ENCODE measurements at places on chromosomes 7 and 10.

GRCh38 chr10:79982362-79982800 is 33.5 kb upstream of the SFTPD start:
- no peak for DNase-seq

DNA sequence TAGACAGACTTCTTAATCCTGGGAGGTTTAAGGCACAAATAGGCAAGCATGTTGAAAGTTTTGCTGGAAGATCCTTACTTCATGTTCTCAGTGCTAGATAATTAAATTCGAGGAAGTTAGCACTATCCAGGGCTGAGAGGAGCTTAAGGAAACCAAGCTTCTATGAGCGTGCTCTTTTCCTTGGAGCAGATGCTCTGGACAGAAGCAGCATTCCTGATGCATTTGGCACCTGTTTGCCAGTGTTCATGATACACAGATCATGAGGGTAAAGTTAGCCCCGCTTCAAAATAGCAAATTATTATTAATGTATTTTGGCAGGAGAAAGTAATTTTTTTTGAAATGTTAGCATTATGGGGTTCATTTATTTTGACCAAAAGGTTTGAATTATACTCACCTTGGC is 9.4 kb downstream of the HDAC9 start:
- DNase-seq: no peak

- no peak for DNase-seq
These were observed 3.5 kb downstream of the FZD9 start for GRCh38 chr7:73437091-73437490.

- DNase-seq: no peak
These were observed 1.0 kb upstream of the CROT start for GRCh38 chr7:87344446-87344845.

GRCh38 chr10:128304271-128304670 is 178.0 kb upstream of the MKI67 start:
- DNase-seq: no peak

GRCh38 chr7:66617295-66617694 is 11.4 kb upstream of the KCTD7 start:
- DNase-seq: no peak

DNA sequence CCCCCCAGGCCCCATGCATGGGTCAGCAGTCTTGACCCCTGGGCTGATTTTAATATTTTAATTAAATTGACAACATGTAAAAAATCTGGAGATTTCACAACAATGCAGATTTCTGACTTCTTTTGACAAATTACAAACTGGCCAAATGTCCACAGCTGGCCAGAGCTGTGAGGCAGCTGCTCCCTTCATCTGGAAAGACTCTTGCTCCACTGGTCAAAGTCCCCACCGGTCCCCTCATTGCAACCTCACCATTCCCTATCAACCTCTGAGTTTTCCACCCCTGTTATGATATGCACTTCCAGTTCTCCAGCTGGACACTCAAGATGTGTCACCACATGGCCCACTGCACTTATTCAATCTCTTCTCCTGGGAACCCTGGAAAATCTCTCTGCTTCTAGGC is 266.2 kb downstream of the KCNMA1 start:
- no peak for DNase-seq

GRCh38 chr7:2393706-2394105 is 9.7 kb upstream of the CHST12 start:
- DNase-seq: no peak

- no peak for DNase-seq
These were observed 202.8 kb upstream of the DKK1 start for GRCh38 chr10:52111101-52111891.

DNA sequence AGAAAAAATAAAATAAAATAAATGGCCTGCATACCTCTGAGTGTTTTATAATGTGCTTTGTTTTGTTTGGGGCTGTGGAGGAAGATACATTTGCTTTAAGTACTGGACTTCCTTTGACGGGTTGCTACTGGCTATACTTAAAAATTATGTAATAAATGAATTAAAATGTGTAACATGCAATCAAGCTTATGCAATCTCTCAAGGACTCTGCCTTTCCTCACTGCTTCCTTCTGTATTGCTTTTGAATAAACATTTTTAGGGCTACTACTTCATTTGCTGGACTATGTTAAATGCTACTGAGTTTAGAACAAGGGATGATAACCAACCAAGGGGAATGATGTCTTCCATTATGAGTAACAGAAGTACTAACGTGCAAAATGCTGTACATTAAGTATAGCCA is 91.6 kb downstream of the ETV1 start:
- DNase-seq: no peak

DNA sequence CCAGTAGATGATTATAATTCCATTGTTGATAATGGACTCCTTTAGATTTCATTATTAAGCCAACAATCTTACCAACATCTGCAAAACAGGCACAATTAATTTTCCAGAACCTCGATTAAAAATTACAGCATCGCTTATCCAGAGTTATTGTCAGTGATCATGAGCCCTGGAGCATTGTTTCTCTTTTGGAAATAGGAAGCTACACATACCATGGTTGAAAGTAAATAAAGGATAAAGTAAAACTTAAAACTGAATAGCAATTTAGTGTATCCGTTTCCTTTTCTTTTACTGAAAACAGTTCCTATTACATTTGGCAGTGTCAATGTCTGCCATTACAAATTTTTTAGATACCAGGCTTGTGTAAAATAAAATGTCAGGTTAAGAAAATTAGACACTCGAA is 9.9 kb upstream of the HOXA2 start:
- DNase-seq: no peak

- no peak for DNase-seq
These were observed 246.0 kb upstream of the SHH start for GRCh38 chr7:156058248-156058647.

GRCh38 chr7:40133561-40134427 is 628 bp downstream of the MPLKIP start:
- no peak for DNase-seq

GRCh38 chr7:33807779-33808482 is 97.4 kb upstream of the BMPER start:
- DNase-seq: no peak

GRCh38 chr7:149886018-149886415 is 12.2 kb downstream of the ATP6V0E2 start:
- no peak for DNase-seq

- DNase-seq: no peak
These were observed 1.3 kb downstream of the STK17A start for GRCh38 chr7:43584195-43584586.

- DNase-seq: no peak
These were observed 134.3 kb downstream of the GRK5 start for GRCh38 chr10:119341459-119342301.

DNA sequence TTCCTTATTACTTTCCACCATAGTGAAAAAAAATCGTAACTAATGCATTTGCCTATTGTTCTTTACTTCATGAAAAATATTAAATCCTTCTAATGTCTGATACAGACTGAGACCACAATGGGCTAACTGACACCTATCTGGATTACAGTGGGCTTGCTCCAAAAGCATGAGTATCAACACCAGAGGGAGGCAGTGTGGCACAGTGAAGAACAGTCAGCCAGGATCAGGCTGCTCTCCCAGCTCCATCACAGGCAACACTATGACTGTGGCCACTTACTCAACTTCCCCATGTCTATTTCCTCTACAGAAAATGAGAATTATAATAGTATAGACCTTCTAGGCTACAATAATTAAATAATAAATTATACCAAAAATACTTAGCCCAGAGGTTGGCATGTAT is 97.2 kb downstream of the SLC25A13 start:
- no peak for DNase-seq

- DNase-seq: no peak
These were observed 12.3 kb downstream of the KCTD7 start for GRCh38 chr7:66640802-66641525.

DNA sequence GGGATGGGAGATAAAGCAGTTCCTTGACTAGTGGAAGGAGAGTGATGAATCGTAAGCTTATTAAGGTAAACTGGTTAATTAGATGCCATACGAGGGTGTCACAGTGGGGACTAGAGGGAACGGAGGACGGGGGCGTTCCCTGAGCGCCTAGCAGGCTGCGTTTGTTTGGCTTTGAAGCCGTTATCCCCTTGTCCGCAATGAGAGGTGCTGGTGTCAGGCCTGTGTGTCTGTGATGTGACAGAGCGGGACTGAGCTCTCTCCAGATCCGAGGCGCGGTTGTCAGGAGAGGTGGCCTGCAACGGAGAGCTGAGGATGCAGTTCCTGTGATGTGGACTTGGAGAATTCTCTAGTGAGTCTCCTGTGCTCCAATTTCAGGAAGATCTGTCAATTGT is 60.0 kb upstream of the PRPS1L1 start:
- DNase-seq: peak; percentile 44

GRCh38 chr7:137871170-137871915 is 24.6 kb upstream of the DGKI start:
- DNase-seq: no peak

DNA sequence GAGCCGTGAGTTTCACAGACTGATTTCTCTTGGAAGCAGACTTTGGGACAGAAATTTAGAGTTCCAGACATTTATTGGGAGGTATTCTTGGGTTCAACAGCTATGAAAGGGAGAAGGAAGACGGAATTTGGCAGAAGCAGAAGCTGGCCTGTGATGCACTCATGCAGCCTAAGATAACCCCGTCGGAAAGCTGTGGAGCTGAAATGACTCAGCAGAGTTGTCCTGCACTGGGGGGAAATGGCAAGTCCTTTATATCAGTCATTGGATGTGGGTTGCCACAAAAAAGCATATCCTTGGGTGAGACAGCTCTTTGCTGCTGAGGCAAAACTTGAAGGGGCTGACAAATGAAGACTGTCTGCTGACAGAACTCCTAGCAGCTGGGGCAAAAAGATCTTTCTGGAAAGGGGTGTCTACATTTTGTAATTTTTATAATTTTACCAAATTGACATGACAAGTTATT is 11.5 kb upstream of the MICU1 start:
- DNase-seq: no peak

DNA sequence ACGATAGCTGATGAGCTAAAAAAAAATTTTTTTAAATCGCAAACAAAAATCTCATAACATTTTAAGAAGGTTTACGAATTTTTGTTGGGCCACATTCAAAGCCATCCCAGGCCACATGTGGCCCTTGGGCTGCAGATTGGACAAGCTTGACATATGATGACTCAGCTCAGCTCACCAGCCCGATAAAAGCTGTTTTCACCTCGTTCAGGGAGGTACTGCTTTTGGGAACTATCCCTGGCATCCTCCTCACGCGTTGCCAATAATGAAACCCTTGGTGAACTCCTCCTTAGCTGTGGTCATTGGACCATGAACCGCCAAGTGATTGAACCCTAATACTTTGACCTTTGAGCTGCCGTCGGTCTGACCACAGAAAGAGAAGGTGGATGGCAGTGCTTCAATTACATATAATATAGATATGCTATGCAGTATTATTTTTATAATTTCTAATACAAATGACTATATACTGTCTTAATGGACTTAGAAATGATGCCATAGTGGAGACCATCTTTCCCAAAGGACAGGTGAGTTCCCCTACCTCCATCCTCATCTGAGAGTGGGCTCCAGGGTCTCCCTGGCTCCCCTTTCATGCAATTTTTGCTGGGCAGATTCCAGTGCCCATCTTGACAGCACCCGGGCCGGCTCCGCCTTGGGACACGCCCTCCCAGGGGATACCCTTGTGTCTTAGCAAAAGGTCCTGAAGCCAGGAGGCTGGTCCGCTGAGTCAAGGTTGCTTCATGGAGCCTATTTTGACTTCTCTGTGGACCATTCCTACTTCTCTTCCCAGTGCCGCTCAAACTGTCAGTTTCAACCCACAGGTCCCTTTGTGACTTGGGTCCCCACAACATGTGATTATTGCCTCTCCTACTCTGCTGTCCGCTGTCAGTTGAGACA is 707.2 kb downstream of the PARD3 start:
- DNase-seq: no peak

DNA sequence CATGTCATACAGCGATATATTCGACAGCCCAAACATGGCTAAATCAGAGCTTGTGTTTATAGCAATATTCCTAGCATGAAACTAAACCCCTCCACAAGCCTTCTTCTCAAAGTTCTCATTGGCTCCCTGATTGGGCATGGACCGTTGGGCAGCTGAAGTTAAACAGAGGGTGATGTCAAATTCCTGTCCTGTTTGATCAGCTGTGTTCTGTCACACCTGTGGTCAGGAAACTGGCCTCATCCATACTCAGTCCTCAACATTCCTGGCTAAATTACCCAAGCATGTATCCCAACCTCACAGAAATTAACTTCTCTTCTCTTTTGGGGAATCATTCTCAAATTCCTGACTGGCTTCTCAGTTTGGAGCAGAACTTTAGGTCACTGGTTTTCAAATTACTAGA is 107.9 kb downstream of the ODAD2 start:
- no peak for DNase-seq

DNA sequence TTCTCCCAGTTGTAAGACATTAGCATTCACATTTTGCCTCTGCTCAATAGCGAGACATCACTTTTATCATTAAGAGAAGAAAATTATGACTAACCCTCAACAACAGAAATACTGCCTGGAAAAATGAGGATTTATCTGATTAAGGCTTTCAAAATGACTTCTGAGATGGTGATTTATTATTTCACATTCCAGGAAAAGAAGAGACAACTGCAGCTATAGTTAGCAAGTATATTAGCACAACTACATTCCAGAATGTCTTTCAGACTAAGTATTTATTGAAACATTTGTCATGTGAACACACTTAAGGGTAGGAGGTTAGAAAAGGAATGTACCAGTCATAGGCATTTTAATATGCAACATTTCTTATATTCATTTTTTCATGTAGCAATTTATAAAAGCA is 162.0 kb downstream of the IQUB start:
- DNase-seq: no peak

DNA sequence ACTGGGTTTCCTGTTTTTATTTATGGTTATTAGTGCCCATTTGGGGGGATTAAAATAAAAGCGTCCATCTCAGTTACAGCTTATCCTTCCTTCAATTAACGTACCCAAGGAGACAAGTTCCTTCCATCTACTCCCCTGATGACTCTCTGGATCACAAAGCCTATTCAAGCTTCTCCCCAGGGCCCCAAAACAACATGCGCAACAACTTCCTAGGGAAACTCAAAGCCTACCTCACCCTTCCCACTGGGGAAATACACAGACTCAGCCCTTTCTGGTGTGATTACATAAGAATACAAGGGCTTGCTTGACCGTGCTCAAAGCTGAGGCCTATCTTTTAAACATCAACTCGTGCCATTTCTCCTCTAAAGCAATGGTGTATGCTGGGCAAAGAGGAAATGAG is 112.4 kb downstream of the CDK6 start:
- no peak for DNase-seq

- no peak for DNase-seq
These were observed 183.0 kb upstream of the CTBP2 start for GRCh38 chr10:125343118-125343925.

DNA sequence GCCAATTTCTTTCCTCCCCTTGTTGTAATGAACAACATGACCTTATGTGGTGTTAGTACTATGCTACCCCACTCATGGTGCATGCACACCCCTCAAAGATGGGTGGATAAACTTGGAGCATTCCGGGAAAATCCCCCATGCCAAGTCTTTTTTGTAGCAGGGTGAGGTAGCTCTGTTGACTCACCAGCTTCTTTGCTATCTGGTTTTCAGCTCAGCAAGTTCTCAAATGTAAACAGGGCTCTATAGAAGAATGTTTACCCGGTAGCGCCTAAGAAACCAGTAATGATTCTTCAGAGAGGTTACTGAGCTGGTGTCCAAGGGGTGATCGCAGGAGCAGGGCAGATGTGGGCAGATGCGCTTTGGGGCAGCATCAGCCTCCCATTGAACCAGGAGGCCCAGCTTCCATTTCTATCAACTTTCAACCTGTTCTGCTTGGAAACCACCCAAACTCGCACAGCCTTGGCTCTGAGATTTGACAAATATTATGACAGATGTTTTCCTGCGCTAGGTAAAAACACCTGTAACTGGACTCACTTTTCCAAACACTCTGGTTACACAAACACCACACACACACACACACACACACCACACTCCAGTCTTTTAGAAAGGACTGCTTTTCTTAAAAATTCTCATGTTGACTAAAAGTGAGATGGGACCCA is 87.8 kb downstream of the ZRANB1 start:
- DNase-seq: no peak
